Heart right ventricle (tissue), 16 donors: ENCODE measurements at places on chromosomes 6 and 20. TPM values are rescaled to one million over a fixed set of nuclear protein-coding genes. Genes with fewer than 3 reads are reported as not detected.

GRCh38 chr6:135811644-135812526 lies 39.6 kb upstream of the PDE7B start:
- DNase-seq = peak; percentile 12
- H3K36me3 ChIP-seq = no peaks in the 10 kb centered on the region
- no peaks in the 10 kb centered on the region for H3K27me3 ChIP-seq
- H3K4me1 ChIP-seq = peaks cover 22% of the 10 kb centered on the region
- H3K27ac ChIP-seq = peak overlapping the region; percentile 46
- H3K4me3 ChIP-seq = no peak overlapping the region

GRCh38 chr6:143986463-143987065 lies 21.5 kb downstream of the PLAGL1 start:
- H3K27me3 ChIP-seq = no peaks in the 10 kb centered on the region
- H3K4me1 ChIP-seq = no peaks in the 10 kb centered on the region
- H3K36me3 ChIP-seq = no peaks in the 10 kb centered on the region
- no peak overlapping the region for H3K27ac ChIP-seq

DNA sequence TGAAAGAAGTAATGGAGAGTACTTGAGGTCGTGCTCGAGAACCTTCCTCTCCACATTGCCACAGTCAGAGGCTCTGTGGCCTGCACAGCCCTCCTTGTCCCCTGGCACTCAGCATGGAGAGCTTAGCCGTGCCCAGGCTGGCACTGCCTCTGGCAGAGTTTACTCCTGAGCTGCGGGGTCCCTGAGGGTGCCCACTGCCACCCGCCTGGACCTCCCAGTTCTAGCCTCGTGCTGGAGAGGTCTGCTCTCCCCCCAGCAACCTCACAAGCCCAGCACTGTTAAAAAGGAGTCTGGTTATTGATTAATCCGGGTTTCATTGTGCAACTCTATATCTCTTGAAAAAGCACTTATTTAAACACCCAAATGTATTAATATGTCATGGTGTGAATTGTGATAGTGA lies 226.8 kb downstream of the TMEM242 start:
- no peak overlapping the region for H3K27ac ChIP-seq
- H3K36me3 ChIP-seq = no peaks in the 10 kb centered on the region
- DNase-seq = no peak

GRCh38 chr20:50909413-50909812 lies 21.8 kb downstream of the ADNP start:
- H3K4me1 ChIP-seq = peaks cover 24% of the 10 kb centered on the region
- H3K27ac ChIP-seq = no peak overlapping the region
- no peak for DNase-seq
- no peaks in the 10 kb centered on the region for H3K27me3 ChIP-seq
- H3K4me3 ChIP-seq = no peak overlapping the region

DNA sequence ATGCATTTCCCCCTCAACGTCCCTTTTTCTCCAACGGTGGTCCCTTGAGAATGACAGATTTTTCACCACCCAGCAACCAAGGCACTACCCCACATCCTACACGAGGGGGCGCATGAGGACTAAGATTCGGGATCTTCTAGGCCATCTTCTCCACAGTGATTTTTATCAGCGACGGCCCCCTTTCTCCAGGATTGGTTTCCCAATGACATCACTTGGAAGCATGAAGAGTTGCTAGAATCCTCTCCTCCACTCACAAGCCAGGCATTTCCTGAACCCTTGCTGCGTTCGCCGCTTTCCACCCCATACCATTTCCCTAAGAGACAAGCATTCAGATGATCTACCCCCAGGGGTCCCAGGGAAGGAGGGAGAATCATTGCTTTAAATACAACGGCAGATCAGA lies 252.0 kb downstream of the HIVEP2 start:
- no peak overlapping the region for H3K27ac ChIP-seq
- H3K4me1 ChIP-seq = peaks cover 20% of the 10 kb centered on the region
- no peaks in the 10 kb centered on the region for H3K27me3 ChIP-seq

- peaks cover 36% of the 10 kb centered on the region for H3K4me1 ChIP-seq
- H3K4me3 ChIP-seq = no peak overlapping the region
Measured at GRCh38 chr6:130932921-130933320, 105.7 kb downstream of the SMLR1 start.

- no peak for DNase-seq
- H3K4me1 ChIP-seq = peaks cover 15% of the 10 kb centered on the region
- no peaks in the 10 kb centered on the region for H3K27me3 ChIP-seq
- H3K36me3 ChIP-seq = no peaks in the 10 kb centered on the region
Measured at GRCh38 chr20:8401556-8401955, 269.5 kb downstream of the PLCB1 start.

- H3K4me1 ChIP-seq = no peaks in the 10 kb centered on the region
- no peak for DNase-seq
- H3K36me3 ChIP-seq = no peaks in the 10 kb centered on the region
- H3K27me3 ChIP-seq = peaks cover 36% of the 10 kb centered on the region
Measured at GRCh38 chr6:166221040-166221439, 53.4 kb upstream of the TBXT start.

DNA sequence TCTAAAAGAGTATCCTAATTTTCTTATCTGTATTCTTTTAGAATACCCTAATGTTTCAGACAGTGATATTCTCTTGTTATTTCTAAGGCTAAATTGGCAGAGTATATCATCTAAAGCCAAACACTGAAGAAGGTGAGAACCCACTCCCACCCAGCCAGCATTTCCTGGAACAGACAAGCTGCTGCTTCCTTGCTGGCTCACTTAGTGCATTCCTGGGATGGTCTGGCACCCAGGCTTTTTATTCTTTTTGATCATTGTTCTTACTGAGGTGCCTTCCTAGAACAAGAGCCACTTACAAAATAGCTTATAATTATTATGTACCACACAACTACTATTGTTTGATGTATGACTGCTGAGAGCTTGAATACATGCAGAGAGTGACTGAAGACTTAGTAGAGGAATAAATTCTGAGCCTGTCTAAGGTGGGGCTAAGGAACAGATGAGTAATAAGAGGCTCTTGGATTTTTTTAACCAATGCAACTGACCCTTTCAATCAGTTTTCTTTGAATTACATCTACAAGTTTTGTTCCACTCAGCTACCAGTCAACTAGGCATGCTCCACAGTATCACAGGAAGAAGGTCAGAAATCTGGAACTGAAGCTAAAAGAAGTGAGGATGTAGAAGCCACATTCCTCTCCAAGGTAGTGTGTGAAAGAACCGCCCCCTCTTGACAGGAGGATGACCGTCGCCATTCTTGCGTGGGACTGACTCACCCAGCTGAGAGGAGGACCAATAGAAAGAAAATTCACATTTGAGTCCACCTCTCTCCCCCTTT lies 30.1 kb downstream of the PRPH2 start:
- no peaks in the 10 kb centered on the region for H3K27me3 ChIP-seq
- H3K36me3 ChIP-seq = no peaks in the 10 kb centered on the region
- peak overlapping the region; percentile 66 for H3K27ac ChIP-seq

GRCh38 chr6:135397172-135397952 lies 100.2 kb downstream of the AHI1 start:
- H3K27ac ChIP-seq = no peak overlapping the region
- no peaks in the 10 kb centered on the region for H3K27me3 ChIP-seq
- H3K36me3 ChIP-seq = peaks cover 4% of the 10 kb centered on the region
- no peaks in the 10 kb centered on the region for H3K4me1 ChIP-seq
- DNase-seq = no peak

GRCh38 chr6:103855750-103856149 lies 1004.0 kb downstream of the HACE1 start:
- H3K4me3 ChIP-seq = no peak overlapping the region
- H3K36me3 ChIP-seq = no peaks in the 10 kb centered on the region
- H3K27me3 ChIP-seq = no peaks in the 10 kb centered on the region
- no peaks in the 10 kb centered on the region for H3K4me1 ChIP-seq

DNA sequence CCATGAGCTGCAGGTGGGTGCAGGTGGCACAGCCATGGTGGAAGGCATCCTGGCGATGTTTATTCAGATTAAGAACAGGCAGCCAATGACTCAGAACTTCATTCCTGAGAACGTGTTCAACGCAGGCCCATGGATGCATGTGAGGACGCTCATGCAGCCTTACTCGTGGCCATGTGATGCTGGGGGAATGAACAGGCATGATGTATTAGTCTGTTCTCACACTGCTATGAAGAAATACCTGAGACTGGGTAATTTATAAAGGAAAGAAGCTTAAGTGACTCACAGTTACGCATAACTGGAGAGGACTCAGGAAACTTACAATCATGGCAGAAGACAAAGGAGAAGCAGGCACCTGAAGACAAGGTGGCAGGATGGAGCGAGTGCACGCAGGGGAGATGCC lies 146.6 kb downstream of the RNASET2 start:
- no peak overlapping the region for H3K4me3 ChIP-seq
- DNase-seq = no peak
- no peaks in the 10 kb centered on the region for H3K4me1 ChIP-seq
- H3K27me3 ChIP-seq = no peaks in the 10 kb centered on the region

DNA sequence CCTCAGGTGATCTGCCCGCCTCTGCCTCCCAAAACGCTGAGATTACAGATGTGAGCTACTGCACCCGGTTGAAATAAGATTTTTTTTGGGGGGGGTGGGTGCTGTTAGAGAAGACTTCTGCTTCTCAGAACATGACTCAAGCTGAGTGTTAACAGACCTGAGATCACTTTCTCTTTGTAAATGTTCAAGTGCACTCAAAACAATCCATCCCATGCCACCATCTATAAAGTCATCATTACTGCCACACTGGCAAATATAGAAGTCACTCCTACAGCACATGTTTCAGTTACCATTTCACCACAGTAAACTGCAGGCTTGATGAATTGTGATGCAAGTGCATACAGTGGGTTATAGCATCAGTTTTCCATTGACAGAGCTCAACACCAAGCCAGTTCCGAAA lies 9.0 kb downstream of the VPS16 start:
- no peaks in the 10 kb centered on the region for H3K27me3 ChIP-seq
- no peak overlapping the region for H3K27ac ChIP-seq
- no peaks in the 10 kb centered on the region for H3K4me1 ChIP-seq
- DNase-seq = no peak
- H3K4me3 ChIP-seq = no peak overlapping the region

DNA sequence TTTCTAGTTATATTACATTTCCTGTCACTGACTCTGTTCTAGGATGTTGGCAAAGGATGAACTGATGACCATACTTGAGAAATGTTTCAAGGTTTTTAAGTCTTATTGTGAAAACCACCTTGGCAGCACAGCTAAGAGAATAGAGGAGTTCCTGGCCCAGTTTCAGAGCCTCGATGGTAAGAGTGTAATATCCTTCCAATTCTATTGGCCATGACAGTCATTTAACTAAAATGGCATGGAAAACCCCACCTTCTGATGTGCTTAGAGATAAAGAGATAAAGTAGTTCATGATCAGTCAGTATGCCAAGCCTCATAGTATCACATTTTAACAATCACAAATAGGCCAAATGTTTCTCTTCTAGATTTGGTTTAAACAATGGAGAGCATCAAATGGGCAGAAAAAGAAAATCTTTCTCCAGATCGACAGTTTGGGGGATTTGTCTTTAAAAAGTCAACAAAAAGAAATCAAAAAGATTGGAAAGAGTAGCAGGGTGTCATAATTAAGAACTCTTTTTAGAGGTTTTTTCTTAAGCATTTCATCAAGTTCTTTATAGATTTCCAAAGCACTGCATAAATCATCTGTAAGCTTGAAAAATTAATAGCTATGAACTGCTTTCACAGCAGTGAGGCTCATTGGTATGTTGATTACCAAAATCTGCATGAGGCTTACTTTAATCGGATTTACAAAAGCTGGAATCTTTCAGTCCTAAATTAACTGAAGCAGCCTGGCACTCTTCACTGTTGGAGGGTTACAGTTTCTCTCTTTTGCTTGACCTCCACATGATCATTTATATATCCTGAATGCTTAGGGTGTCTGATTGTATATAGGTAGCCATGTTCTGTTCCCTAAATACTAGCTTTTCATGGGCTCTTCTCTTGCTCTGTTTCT lies 48.7 kb downstream of the AKIRIN2 start:
- H3K4me3 ChIP-seq = no peak overlapping the region
- H3K36me3 ChIP-seq = no peaks in the 10 kb centered on the region
- no peak for DNase-seq
- no peak overlapping the region for H3K27ac ChIP-seq

GRCh38 chr6:158399040-158399700 lies 86.9 kb downstream of the TULP4 start:
- no peaks in the 10 kb centered on the region for H3K27me3 ChIP-seq
- no peak overlapping the region for H3K27ac ChIP-seq
- DNase-seq = no peak
- H3K36me3 ChIP-seq = no peaks in the 10 kb centered on the region
- peaks cover 4% of the 10 kb centered on the region for H3K4me1 ChIP-seq

- no peak overlapping the region for H3K27ac ChIP-seq
- no peak for DNase-seq
Measured at GRCh38 chr6:41815587-41815986, 28.1 kb downstream of the TOMM6 start.

GRCh38 chr20:23111307-23111943 lies 25.3 kb upstream of the CD93 start:
- no peaks in the 10 kb centered on the region for H3K36me3 ChIP-seq
- no peak for DNase-seq
- no peak overlapping the region for H3K4me3 ChIP-seq
- H3K4me1 ChIP-seq = peaks cover 25% of the 10 kb centered on the region

GRCh38 chr20:2353231-2353630 lies 27.5 kb upstream of the TGM6 start:
- no peaks in the 10 kb centered on the region for H3K36me3 ChIP-seq
- no peaks in the 10 kb centered on the region for H3K4me1 ChIP-seq
- no peak overlapping the region for H3K4me3 ChIP-seq
- DNase-seq = no peak

- H3K27ac ChIP-seq = no peak overlapping the region
- no peaks in the 10 kb centered on the region for H3K36me3 ChIP-seq
- H3K4me1 ChIP-seq = no peaks in the 10 kb centered on the region
- DNase-seq = no peak
Measured at GRCh38 chr20:8981482-8981881, 87.4 kb upstream of the PLCB4 start.

- no peaks in the 10 kb centered on the region for H3K27me3 ChIP-seq
- DNase-seq = no peak
- H3K36me3 ChIP-seq = no peaks in the 10 kb centered on the region
- no peak overlapping the region for H3K4me3 ChIP-seq
- no peaks in the 10 kb centered on the region for H3K4me1 ChIP-seq
Measured at GRCh38 chr6:12842114-12842513, 125.5 kb downstream of the PHACTR1 start.

DNA sequence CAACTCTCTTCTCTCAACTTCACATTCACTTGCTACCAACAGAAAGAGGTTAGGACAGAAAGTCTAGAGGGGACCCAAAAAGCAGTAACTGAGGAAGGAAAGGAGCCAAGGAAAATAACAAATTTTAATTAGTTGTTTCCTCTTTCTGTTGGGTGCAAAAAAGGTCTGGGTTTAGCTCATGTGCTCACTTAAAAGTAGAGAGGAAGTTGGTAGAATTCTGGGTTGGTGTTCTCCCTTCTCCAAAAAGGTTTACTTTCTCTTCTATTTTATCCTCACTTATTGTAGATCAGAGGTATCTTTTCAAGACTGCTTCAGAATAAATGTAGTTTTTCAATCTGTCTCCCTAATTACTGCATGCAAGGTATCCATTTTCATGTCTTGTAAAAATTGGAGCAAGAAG lies 42.8 kb downstream of the MAP3K7 start:
- H3K27ac ChIP-seq = no peak overlapping the region
- H3K27me3 ChIP-seq = no peaks in the 10 kb centered on the region
- no peak overlapping the region for H3K4me3 ChIP-seq
- peaks cover 4% of the 10 kb centered on the region for H3K4me1 ChIP-seq
- no peak for DNase-seq

STX11 gene
- 6.9 TPM for total RNA-seq

HLA-DMB gene
- 6.5 TPM for total RNA-seq

ELOVL4 gene
- total RNA-seq = 0.45 TPM

SH3BGRL2 gene
- total RNA-seq = 4.3 TPM

CDKN1A gene
- 75.1 TPM for total RNA-seq

MUC21 gene
- not detected for total RNA-seq

ENPP5 gene
- total RNA-seq = 4.3 TPM

FAM83C gene
- not detected for total RNA-seq

R3HDML gene
- not detected for total RNA-seq

ZFAND3 gene
- total RNA-seq = 107 TPM

PACRG gene
- 14.6 TPM for total RNA-seq
